Upper lobe of right lung (tissue), 1 donor: ENCODE measurements at places on chromosomes 4 and X. TPM values are rescaled to one million over a fixed set of nuclear protein-coding genes. Genes with fewer than 3 reads are reported as not detected.

PRRG3 gene
- 1.4 TPM for total RNA-seq

- no peak for DNase-seq
Measured at GRCh38 chr4:165839615-165840333, 33.3 kb upstream of the TLL1 start.

GRCh38 chrX:79325263-79325958 lies 41.7 kb downstream of the ITM2A start:
- no peak for DNase-seq

GRCh38 chr4:8938623-8939022 lies 67.0 kb upstream of the HMX1 start:
- DNase-seq: no peak

DNA sequence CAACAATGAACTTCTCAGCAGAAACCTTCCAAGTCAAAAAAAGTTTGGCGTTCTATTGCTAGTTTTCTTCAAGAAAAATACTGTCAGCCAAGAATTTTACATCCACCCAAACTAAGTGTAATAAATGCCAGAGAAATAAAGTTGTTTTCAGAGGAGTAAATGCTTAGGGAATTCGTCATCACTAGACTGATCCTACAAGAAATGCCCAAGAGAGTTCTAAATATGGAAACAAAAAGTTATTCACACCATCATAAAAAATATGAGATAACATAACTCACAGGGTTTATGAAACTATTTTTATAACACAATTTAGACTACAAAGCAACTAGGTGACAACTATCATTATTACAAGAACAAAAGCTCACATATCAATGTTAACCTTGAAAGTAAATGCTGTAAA lies 259.5 kb upstream of the GABRA2 start:
- no peak for DNase-seq

GRCh38 chr4:78742300-78742699 lies 33.9 kb upstream of the BMP2K start:
- no peak for DNase-seq

CXXC4 gene
- 0.61 TPM for total RNA-seq

- DNase-seq: no peak
Measured at GRCh38 chr4:25638806-25639205, 16.8 kb upstream of the SLC34A2 start.

FATE1 gene
- total RNA-seq: not detected

DNA sequence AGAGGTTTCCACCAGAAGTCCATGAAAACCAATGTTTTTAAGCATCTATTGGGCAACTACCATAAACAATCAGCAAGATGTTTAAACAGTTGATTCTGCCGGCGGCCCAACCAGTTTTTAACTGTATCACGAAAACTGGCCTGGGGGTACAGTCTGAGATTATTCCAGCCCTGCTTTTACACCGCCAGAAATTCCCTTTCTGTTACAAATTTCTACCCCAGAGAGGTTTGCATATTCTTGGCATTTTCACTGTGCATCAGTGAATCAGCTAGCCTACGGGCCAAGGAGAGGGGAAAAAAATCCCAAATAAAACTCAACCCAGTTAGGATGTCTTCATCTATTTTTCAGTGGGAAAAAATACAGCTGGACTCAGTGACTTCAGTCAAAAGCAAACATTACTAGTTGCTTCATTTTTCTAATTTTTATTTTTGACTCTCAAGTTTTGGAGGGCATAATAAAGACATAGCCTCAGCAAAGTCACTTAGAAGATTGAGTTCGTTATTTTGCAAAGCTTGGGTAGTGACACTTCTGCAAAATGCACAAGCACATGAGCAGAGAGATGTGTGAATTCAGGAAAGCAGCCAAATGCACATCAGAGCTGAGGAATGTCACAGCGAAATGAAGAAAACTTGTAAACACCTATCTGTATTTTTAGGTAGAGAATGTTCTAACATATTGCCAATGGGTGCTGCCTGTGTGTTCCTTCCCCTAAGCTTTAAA lies 167.8 kb upstream of the GK2 start:
- DNase-seq: no peak

GRCh38 chr4:76301068-76301774 lies 5.3 kb upstream of the STBD1 start:
- no peak for DNase-seq

DNA sequence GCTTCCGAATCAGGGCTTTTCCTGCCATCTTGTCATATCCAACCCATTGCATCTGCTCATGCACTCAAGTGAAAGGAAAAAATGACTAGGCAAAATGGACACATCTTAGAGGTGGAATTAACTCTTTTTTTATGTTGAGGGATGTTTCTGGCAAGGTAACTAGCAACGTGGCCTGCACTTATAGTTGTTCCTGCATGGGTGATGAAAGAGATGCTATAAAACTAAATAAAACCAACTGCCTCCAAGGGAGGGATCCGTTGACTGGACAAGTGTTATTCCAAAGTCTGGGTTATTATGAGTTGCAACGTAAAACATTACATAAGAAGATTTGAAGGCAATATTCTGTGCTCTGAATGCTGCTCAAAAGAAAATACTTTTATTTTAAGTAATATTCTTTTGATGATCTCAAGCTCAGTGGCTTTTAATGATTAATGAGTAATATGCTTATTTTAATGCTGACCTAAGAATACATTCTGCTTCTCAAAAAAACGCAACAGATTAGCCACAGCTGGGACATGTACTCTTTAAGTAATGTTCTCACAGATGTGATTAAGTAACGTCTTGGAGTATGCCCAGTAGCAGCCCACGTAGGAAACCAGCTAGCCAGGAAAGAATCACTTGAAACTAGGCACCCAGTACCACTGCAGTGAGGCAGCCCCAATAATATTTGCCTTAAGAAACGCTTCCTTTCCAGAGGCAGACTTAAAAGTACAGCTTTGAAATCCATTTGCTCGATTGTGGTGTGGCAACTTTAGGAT lies 27.4 kb downstream of the KLF3 start:
- DNase-seq: no peak

DNA sequence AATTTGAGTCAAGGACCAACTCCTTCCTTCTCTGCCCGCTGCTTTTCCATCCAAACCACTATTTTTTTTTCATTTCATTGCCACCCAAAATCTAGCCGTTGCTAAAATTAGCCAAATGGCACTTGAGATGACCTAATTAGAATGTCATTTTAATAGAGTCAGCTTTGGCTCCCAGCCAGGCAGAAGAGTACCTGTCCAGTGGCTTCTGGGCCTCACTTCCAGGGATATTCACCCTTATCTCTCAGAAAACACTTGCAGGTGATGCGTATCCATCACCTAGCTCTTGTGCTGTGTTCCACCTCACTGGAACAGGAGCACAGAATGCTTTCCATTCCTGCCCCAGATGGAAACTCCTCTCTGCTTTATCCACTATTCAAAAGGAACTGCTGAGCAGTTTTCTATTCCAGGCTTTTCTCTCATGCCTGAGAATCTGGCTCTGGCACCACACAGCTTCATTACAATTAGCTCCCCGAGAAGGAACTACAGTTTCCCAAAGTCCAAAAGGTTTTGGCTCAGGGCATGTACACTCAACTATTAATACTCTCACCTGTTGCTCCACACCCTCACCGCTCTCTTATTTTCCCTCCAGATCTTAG lies 18.5 kb downstream of the MAGEA9B start:
- no peak for DNase-seq
